ENCODE measurements at places on chromosomes 3 and 15.

DNA sequence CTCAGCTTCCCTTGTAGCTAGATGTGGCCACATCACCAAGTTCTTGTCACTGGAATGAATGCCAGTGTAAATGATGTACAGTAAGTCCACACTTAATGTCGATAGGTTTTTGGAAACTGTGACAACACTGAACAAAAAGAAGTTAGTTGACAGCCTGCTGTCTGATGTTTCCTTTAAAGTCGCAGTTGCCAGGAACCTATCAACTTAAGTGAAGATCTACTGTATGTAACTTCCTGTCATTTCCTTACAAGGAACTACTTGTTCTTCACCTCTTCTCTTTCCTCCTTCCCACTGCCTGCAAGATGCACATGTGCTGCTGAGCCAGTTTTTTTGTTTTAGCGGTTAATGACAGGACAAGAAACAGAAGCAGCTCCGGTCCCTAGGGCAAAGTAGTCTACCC, 44.6 kb downstream of the HDGFL3 start:
- DNase-seq = no peak

- DNase-seq = no peak
Measured at GRCh38 chr15:90871716-90872485, 3.5 kb downstream of the FURIN start.

GRCh38 chr15:64425221-64425620, 35.2 kb upstream of the ZNF609 start:
- no peak for DNase-seq

GRCh38 chr3:45705839-45706808, 16.9 kb downstream of the SACM1L start:
- peak; percentile 15 for DNase-seq
